Left renal cortex interstitium (tissue), 4 donors: ENCODE measurements at places on chromosomes 4 and X.
A peak's percentile ranks its signal among the peaks of the same experiment; 100 is the strongest.

DNA sequence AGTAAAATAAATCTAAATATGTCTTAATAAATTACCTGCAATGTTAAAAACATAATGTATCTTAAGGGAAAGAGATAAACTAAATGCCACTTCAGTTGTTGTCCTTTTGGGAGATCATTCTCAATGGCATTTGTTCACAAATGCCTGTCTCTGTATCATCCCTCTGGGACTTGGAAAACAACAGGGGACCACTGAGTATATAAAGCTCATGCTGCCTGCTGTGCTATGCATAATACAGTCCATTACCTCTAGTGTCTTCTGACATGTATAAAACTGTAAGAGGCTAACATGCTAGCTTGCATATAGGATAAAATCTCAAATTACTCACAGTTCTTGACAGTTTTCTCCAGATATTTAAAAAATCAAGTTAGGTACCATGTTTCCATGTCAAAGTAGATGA is 503.9 kb downstream of the PDHA2 start:
- no peak for DNase-seq

- DNase-seq, result no peak
These were observed 45.0 kb downstream of the TMEM165 start for GRCh38 chr4:55440786-55441185.

- DNase-seq, result no peak
These were observed 64.4 kb upstream of the ACSL4 start for GRCh38 chrX:109797311-109797975.

DNA sequence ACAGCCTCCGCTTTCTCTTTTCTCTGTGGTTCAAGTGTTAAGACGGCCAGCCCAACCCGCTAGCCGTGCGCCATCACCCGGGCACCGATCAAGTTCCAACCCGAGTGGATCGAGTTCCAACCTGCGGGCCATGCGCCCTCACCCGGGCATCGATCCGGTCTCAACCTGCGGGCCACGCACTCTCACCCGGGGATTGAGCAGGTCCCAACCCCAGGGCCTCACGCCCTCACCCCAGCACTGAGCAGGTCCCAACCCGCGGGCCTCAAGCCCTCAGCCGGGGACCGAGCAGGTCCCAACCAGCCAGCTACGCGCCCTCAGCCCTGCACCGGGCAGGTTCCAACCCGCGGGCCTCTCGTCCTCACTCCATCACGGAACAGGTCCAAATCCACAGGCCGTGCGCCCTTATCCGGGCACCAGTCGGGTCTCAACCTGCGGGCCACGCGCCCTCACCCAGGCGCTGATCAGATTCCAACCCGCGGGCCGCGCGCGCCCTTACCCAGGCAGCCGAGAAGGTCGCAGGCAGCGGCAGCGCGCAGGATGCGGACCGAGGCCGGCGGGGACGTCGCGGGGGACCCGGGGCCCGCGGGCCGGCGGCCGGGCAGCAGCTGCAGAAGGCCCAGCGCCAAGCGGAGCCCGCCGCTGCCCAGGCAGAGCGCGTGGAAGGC is 443 bp downstream of the GPR143 start:
- DNase-seq, result no peak

DNA sequence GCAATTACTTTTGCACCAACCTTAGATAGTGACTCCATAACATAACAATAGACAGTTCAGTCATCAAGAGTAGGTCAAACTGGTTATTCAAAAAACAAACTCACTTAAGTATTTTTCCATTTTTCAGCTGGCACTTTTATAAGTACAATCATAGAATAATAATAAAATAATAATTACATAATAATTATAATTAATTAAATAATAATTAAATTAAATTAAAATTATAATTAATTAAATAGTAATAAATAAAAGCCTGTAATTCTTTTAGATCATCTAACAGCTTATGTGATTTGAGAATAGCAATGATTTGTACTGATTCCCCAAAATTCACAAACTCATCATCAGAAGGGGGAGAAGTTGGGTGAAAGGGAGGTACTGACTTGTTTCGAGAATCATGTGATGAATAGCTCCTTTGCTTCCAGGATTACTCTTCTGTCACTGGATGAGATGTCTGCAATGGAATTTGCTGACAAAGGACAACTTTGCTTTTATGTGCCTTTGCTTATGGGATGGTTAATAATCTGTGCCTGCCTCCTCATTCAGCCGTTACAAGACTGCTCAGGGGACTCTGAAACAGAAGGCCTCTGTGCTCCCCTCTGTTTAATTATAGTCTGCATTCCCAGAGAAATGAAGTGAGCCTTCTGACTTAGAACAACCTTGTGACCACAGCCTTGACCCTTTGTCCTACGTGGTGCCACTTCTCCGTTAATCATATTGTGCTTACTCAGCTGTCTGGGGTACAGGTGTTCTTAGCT is 104.8 kb upstream of the ENPEP start:
- DNase-seq, result peak; percentile 35

DNA sequence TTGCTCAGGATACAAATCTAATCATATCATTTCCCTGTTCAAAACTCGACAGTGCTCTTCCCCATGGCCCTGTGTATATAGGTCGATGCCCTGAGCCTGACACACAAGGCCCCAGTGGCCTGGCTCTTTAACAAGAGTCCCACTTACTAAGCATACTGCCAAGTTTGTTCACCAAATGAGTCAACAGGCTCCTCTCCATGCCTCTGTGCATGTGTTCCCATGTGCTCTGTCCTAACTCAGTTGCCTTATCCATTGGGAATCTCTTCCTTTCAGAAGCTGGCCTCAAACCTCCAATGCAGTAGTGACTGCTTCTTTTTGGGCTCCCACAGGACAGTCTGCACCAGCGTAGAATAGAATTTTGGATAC is 18.9 kb upstream of the CXCR3 start:
- DNase-seq, result no peak

DNA sequence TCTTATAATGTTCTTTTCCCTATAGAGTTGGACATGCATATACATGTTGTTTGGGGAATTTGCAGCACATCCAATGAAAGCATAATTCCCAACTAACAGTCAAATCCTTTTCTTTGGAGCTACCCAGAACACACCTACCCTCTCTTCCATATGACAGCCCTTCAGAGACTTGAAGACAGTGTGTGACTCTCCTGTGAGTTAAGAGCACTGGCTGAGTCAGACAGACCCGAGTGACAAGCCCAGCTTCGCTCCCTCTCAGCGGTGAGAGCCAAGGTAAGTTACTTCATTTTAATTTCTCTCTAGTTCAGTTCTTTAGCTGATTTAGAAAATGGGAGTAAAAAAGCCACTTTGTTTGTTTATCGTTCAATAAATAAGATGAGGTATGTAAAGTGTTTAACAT is 86.3 kb downstream of the RTL9 start:
- DNase-seq, result no peak

DNA sequence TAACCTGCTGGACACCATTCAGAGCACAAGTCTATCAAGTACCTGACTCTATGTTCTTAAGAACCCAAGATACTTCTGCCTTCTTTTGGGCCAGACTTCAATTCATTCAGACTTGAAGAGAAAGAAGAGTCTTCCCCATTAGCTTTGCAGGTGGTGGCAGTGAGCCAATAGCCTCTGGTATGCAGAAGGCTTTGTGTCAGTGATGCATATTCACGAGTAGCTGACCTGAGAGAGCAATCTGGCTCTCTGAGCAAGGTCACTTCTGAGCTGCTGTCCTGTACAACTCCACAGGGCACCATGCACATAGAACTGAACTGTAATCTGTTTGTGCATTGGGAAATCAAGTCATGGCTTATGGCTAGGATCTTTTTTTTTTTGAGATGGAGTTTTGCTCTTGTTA is 39.9 kb upstream of the SPINK2 start:
- no peak for DNase-seq
